ENCODE measurements at places on chromosomes 11 and 22.
A peak's percentile ranks its signal among the peaks of the same experiment; 100 is the strongest.

- DNase-seq: no peak
Measured at GRCh38 chr22:28014211-28015045, 95.4 kb upstream of the PITPNB start.

DNA sequence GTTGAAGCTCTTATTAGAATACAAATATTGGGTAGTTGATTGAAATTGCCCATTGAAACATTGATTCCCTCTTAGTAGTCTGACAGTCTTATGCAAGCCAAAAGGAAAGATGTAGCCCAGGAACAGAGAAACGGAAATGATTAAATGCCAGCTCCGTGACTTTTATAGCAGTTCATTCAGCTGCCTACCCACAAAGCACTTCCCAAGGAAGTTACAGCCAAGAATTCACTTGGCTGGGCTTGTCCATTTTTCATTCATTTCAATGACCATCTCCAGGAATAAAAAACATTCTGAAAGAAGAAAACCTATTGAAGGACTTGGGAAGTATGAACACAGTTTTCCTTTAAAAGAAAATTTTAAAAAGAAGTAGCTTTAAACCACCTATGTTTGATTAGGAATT lies 62.0 kb downstream of the NCAM1 start:
- no peak for DNase-seq

- DNase-seq: no peak
Measured at GRCh38 chr11:35334385-35335090, 84.8 kb downstream of the SLC1A2 start.

- DNase-seq: peak; percentile 18
Measured at GRCh38 chr11:131674051-131674755, 303.8 kb downstream of the NTM start.

- peak; percentile 9 for DNase-seq
Measured at GRCh38 chr11:45847911-45848316, 639 bp downstream of the CRY2 start.

- DNase-seq: no peak
Measured at GRCh38 chr11:119511614-119512306, 88.8 kb upstream of the THY1 start.

Data from stimulated activated CD8-positive, alpha-beta memory T cell treated with anti-CD3 and anti-CD28 coated beads, Interleukin-2, amount 100 ng/mL, for 48 hours (primary cell).